Stimulated activated CD8-positive, alpha-beta memory T cell treated with anti-CD3 and anti-CD28 coated beads, Interleukin-4, amount 100 ng/mL, for 1 hour (primary cell): ENCODE measurements at places on chromosomes 3 and 15.

DNA sequence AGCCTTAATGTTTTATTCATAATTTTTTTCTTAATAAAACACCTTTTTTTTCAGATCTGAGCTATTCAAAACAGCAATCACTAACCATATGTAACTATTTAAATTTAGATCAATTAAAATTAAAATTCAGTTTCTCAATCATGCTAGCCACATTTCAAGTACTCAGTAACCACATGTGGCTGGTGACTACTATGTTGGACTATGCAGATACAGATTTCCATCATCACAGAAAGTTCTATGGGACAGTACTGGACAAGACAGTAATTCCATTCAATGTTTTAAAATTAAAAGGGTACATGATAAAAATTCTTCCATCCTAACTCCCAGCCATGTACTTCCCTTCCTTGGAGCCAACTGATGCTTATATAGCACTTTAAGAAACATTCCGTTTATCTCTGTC lies 119.3 kb downstream of the GLDN start:
- no peak for DNase-seq

DNA sequence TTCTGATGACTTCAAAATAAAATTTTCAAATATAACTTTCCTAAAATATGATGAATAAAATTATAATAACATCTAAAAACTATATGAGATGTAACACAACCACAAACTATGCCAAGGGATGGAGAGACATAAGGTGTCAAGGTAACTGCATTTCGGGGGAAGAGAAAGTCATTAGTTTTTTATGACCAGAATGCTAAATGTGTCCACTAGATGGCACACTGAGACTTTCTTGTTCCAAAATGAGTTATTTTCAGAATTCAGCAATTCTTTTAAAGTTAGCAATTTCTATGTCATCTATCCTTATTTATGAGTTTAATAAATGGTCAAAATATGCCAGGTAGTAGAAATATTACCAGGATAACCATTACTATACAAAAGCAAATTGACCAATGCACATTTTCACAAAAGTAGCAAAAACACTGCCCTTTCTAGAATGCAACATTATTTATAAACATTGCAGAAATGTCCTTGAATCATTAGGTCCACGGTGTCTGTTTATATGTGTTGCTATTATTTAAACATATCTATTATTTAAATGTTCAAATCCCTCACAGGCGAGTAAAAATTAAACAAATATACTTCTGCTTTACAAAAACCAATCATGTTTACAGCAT lies 374.2 kb downstream of the PLCL2 start:
- DNase-seq, result no peak

DNA sequence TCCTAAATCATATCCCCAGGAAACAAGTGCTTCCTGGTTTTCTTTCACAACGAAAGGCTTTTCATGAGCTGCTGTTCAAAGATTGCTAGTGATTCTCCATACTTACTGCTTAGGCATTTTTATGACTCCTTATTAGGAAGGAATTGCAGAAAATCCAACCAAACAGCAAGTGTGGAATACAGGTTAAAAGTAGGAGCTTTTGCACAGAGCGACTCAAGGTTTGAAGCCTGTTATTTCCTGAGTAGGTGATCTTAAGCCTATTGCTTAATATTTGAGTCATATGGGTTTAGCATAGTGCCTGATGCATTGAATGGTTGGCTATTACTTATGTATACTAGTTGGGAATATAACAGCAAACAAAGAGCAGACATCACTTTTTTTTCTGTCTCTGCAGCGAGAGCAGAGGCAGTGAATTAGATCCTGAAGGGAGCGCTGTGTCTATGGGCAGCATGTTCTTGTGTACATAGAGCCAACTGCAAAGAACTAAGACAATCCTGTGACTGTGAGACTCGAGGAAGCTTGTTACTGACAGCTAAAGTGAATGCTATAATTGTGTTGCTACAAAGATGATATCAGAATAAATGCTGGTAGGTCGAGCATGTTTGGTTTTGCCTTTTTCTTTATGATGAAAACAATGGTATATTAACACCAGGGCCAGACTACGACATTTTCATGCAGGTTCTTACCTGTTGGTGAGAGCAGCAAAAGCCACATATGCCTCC lies 6.3 kb downstream of the TM4SF1 start:
- no peak for DNase-seq

DNA sequence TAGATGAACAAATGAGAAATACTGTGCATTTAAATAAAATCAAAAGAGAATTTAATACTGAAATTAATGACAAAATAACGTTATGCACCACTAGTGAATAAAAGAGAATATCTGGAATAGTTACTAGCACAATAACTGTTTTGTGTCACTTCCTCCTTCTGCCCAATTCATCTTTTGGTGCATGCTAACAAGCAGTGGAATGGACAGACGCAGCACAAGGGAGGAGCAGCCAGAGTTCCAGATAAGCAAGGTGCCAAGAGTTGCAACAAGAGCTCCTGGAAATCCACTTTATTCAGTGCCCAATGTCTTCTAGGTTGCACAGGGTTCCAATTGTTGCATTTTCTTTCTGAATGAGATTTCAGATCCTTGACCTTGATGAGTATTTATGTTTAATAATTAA lies 66.5 kb upstream of the PLXND1 start:
- no peak for DNase-seq

- DNase-seq, result no peak
Measured at GRCh38 chr3:161744366-161744765, 247.8 kb downstream of the OTOL1 start.

DNA sequence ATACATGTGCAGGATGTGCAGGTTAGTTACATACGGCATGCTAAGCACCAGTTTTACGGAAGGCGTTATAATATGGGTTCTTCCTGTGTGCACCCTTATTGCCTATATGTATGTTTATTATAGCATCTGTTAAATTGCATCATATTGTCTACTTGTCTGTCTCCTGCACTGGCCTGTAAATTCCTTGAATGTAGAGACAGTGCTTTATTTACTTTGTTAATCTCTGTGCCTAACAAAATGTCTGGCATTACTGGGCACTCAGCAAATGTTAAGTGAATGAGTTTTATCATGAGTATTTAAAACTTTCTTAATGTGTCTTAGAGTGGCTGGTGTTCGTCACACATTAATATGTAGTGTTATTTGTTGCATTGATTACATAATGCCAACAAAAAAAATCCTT lies 23.8 kb downstream of the MGA start:
- no peak for DNase-seq

- no peak for DNase-seq
Measured at GRCh38 chr3:106397006-106397405, 528.2 kb upstream of the CBLB start.

GRCh38 chr3:32432045-32432710 lies 40.5 kb downstream of the CMTM7 start:
- no peak for DNase-seq

- DNase-seq, result no peak
Measured at GRCh38 chr3:16449369-16449768, 64.1 kb downstream of the RFTN1 start.

DNA sequence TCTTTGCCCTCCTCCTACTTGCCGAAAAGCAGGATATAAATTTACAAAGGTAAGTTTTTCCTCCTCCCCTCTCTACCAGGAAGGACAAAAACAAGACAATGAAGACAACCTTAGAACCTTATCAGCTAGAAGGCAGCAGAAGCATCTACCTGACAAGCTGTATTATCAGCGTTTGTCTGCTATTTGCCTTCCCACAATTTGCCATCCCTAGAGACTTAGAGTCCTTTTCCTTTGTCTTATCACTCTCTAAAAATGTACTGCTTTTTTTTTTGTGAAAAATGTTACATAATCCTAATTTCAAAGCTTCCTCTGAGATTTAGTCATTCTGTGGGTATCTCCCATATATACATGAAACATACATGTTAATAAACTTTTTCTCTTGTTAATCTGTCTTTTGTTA lies 176.9 kb upstream of the PROK2 start:
- DNase-seq, result no peak

GRCh38 chr3:63405882-63406281 lies 127.8 kb downstream of the SYNPR start:
- DNase-seq, result no peak

DNA sequence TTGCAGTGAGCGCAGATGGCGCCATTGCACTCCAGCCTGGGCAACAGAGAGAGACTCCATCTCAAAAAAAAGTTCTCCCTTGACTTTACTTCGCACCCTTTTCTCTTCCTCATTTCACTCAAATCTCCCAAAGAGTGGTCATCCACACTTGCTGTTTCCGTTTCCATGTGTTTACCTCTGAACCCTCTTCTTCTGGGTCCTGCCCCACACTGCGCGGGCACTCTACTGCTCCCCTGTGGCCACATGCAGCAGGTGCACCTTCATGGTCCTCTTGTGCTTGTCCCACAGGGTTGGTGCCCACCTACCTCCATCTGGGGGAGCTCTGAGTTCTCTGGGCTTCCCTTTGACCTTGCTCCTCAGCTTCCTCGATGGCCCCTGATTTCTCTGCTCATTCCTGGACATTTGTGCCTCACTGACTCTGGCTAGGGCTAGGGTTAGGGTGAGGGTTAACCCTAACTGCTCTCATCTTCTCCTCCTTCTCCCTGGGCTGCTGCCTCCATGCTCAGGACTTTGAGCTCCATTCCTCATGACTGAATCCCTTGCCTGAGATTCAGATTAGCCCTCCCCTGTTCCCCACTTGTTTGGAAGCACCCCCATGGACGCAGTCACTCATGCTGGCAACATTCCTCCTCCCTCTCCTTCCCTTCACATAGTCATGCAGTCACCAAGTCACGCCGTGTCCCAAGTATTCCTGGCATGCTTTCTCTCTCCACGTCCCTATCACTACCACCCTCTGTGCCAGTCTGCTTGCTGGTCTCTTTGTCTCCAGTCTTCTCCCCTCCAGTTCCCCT lies 26.6 kb upstream of the KY start:
- no peak for DNase-seq

DNA sequence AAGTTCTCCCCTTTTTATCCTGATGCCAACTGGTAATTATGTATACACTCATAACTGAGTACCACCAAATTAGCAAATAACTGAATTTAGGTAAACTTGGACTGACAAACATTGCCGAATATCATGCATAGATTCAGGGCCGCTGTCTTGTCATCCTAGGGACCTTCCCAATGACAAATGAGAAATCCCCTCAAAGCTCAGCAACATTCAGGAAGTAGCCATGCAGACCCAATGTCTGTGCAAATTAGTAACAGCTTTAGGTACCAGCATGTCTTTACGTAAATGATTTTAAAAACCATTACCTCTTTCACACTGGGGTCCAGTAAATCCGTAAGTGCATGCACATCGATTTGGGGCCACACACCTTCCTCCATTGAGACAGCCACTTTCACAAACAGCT lies 49.5 kb downstream of the FBN1 start:
- DNase-seq, result no peak

DNA sequence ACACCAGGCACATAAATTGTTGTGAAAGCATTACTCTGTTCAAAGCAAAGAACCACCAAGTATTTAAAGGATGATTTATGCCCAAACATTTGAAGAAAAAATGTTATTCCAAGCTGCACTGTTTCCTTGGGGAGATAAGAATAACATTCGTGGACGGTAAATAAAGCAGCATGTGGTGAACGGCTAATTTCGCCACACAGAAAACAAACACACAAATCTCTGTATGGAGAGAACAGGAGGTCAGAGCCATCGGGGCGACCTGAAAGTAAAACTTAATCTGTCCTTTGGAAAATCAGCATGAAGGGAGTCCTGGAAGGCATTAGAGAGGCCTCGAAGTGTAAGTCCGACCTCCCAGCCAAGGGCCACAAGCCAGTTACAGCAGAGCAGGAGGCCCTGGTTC lies 27.1 kb upstream of the GABRG3 start:
- no peak for DNase-seq

- DNase-seq, result no peak
Measured at GRCh38 chr3:169815590-169816150, 3.0 kb upstream of the LRRC34 start.

DNA sequence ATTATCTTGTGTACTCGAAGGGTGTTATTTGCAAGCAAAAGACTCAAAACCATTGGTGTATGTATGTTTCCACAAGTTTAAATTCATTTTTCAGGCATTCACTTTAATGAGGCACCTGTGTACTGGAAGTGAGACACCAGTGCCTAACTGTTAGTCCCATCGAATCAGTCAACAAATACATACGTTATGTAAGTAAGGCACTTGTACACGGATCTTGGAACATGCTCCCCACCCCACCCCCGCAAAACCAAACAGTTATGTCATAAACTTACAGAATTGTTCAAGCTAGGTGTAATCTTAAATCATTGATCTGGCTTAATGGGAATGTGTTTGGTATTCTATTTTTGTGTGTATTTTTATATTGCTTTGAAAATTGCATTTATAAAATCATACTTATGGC lies 17.1 kb downstream of the LRRC28 start:
- no peak for DNase-seq

- DNase-seq, result no peak
Measured at GRCh38 chr15:85671156-85671555, 123.6 kb downstream of the KLHL25 start.

GRCh38 chr3:197308591-197308990 lies 10.2 kb upstream of the DLG1 start:
- no peak for DNase-seq

DNA sequence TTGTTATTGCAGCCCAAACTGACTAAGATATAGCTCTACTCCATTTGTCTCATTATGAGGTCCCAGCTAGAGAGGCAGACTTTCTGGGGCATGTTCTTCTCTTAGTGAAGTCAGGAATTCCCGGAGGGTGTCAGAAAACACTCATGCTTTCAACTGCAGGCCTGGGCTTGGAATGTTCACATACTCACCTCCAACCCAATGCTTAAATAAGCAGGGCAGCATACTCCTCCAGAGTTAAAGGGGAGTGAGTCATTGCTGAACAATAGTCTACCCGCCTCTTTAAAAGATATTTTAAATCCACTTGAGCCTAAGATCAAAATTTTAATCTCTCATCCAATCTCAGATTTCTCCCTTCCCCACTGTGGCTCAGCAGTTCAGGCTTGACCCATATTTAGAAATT lies 167.8 kb upstream of the DPH6 start:
- DNase-seq, result no peak

GRCh38 chr3:127452321-127452821 lies 138.2 kb downstream of the TPRA1 start:
- no peak for DNase-seq
